ENCODE measurements at places on chromosomes 1 and 21.

- peaks cover 6% of the 10 kb centered on the region for H3K36me3 ChIP-seq
- H3K4me3 ChIP-seq: no peak overlapping the region
- DNase-seq: no peak
- H3K27me3 ChIP-seq: no peaks in the 10 kb centered on the region
- H3K27ac ChIP-seq: peak overlapping the region; percentile 34
- H3K4me1 ChIP-seq: peaks cover 5% of the 10 kb centered on the region
Observed at GRCh38 chr21:29342363-29342957, 43.7 kb downstream of the BACH1 start.

DNA sequence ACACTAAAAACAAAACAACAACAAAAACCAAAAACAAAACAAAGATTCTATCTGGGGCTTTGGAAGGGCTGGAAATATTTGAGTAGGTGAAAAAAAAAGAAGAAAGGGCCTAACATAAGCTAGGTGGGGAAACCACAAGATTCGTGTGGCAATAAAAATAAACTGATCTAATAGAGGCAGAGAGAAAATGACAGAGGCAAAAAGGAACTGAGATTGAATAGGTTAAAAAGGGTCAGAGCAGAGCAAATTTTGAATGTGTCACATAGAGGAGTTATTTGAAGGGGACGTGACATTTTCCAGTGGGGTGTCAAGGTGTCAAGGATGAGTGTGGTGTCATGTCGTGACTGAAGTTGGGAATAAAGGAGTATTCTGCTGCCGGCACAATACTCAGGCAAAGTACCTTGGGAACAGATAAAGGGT lies 65.2 kb upstream of the RALGPS2 start:
- no peak overlapping the region for H3K27ac ChIP-seq
- H3K4me1 ChIP-seq: no peaks in the 10 kb centered on the region
- DNase-seq: no peak

DNA sequence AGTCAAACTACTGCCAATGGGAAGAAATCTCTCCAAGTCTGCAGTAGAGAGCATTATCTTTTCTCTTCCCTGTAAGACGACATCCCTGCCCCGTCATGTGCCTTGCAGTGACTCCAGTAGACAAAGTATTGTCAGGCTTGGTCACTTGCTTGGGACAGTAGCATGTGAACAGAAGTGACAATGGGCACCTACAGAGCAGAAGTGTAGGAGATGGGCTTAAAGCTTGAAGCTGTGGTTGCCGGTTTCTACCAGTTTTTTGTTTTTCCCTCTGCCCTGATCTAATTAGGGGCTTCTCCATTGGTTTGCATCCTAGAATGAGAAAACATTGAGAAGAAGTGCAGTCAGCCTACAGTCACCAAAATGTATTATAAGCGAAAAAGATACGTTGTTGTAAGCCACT lies 12.7 kb downstream of the F3 start:
- H3K36me3 ChIP-seq: no peaks in the 10 kb centered on the region
- no peak overlapping the region for H3K27ac ChIP-seq
- H3K4me3 ChIP-seq: no peak overlapping the region
- DNase-seq: no peak
- no peaks in the 10 kb centered on the region for H3K27me3 ChIP-seq

GRCh38 chr1:204989266-204990058 lies 53.5 kb upstream of the CNTN2 start:
- no peaks in the 10 kb centered on the region for H3K36me3 ChIP-seq
- peaks cover 14% of the 10 kb centered on the region for H3K4me1 ChIP-seq
- H3K27ac ChIP-seq: no peak overlapping the region
- H3K27me3 ChIP-seq: no peaks in the 10 kb centered on the region
- H3K4me3 ChIP-seq: no peak overlapping the region

GRCh38 chr1:66676613-66677298 lies 75.5 kb upstream of the DYNLT5 start:
- H3K4me1 ChIP-seq: no peaks in the 10 kb centered on the region
- no peaks in the 10 kb centered on the region for H3K36me3 ChIP-seq
- H3K27me3 ChIP-seq: no peaks in the 10 kb centered on the region
- no peak overlapping the region for H3K27ac ChIP-seq

DNA sequence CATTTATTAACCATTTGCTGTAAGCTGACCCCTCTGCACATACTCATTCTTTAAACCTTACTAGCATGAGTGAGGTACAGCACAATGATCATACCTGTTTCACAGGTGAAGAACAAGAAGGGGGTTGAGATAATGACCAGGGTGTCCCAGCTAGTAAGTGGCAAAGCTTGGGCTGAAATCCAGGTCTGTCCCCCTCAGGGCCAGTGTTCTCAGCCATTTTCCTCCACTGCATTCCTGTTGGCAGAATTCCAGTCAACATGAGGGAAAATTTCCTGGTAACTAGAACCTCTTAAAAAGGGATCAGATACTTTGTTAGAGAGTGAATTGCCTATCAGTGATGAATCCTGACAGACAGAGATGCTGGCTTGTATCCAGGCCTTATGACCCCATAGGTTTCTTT lies 48.1 kb downstream of the SPATA46 start:
- no peaks in the 10 kb centered on the region for H3K4me1 ChIP-seq
- DNase-seq: no peak
- no peak overlapping the region for H3K27ac ChIP-seq
- H3K36me3 ChIP-seq: no peaks in the 10 kb centered on the region
- H3K4me3 ChIP-seq: no peak overlapping the region

GRCh38 chr1:21594935-21595897 lies 73.9 kb downstream of the RAP1GAP start:
- no peak overlapping the region for H3K27ac ChIP-seq
- no peak for DNase-seq
- H3K4me3 ChIP-seq: no peak overlapping the region
- no peaks in the 10 kb centered on the region for H3K4me1 ChIP-seq

GRCh38 chr1:111199881-111200801 lies at the start of gene DENND2D:
TSS of gene DENND2D (minus strand) at chr1:111200646. CDS start at chr1:111200459, 187 bp downstream.
- peak within 1 kb of the TSS; percentile 37 for H3K4me3 ChIP-seq
- DNase-seq: no peak
- no peaks in the 10 kb centered on the region for H3K27me3 ChIP-seq
- peaks cover 82% of the 10 kb centered on the region for H3K4me1 ChIP-seq
- H3K27ac ChIP-seq: peak within 1 kb of the TSS; percentile 86

- peak; percentile 36 for DNase-seq
- H3K4me3 ChIP-seq: peak overlapping the region; percentile 88
- H3K27ac ChIP-seq: peak overlapping the region; percentile 89
- H3K36me3 ChIP-seq: no peaks in the 10 kb centered on the region
Observed at GRCh38 chr1:21175670-21176581, 771 bp downstream of the EIF4G3 start.

GRCh38 chr1:53122201-53122885 lies 20.1 kb downstream of the SLC1A7 start:
- no peak for DNase-seq
- peaks cover 10% of the 10 kb centered on the region for H3K4me1 ChIP-seq
- no peaks in the 10 kb centered on the region for H3K27me3 ChIP-seq
- H3K36me3 ChIP-seq: no peaks in the 10 kb centered on the region

DNA sequence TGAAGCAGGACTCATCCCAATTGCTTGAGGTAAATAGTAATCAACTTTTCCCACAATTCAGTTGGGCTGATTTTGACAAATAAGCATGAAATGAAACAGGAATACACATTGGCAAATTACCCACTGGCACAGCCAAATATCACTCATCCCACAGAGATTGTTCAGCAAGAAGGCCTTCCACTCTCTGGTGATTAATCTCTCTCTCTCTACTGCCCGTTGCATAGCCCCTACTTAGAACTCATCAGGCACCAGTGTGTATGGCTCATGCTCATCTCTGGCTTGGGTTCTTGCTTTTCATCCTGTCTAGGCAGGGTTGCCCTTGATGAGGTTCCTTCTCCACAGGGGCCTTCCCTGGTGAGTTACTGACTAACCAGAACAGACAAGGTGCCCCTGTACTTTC lies 1.1 kb downstream of the BSDC1 start:
- H3K4me1 ChIP-seq: peaks cover 8% of the 10 kb centered on the region
- H3K36me3 ChIP-seq: peaks cover 20% of the 10 kb centered on the region
- DNase-seq: no peak
- no peak overlapping the region for H3K27ac ChIP-seq
- no peak overlapping the region for H3K4me3 ChIP-seq

DNA sequence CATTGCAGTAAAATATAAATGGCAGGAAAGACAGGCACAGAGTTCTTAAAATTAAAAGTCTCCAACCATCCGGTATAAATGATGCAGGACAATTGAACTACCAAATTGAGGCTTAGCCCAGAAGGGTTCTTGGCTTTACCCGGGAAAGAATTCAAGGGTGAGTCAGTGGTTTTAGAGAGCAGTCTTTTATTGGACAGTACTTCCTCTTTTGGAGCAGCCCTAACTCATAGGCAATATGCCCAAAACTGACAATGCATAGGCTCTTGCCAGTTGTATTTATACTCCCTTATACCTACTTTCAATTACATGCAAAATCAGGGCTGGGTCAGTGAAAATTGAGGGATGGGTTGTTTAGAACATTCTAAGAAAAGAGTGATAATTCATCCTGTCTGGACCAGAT lies 1628.9 kb upstream of the PRMT6 start:
- H3K27ac ChIP-seq: no peak overlapping the region
- H3K36me3 ChIP-seq: no peaks in the 10 kb centered on the region
- no peaks in the 10 kb centered on the region for H3K4me1 ChIP-seq
- no peaks in the 10 kb centered on the region for H3K27me3 ChIP-seq

- no peaks in the 10 kb centered on the region for H3K27me3 ChIP-seq
- no peak overlapping the region for H3K4me3 ChIP-seq
- no peak overlapping the region for H3K27ac ChIP-seq
- peaks cover 3% of the 10 kb centered on the region for H3K36me3 ChIP-seq
- DNase-seq: no peak
Observed at GRCh38 chr1:103527331-103527730, 1.8 kb downstream of the RNPC3 start.

GRCh38 chr1:98975810-98976209 lies 28.9 kb downstream of the PLPPR5 start:
- no peak overlapping the region for H3K4me3 ChIP-seq
- H3K36me3 ChIP-seq: no peaks in the 10 kb centered on the region
- no peaks in the 10 kb centered on the region for H3K27me3 ChIP-seq
- no peak for DNase-seq
- no peak overlapping the region for H3K27ac ChIP-seq

GRCh38 chr1:97038410-97038809 lies 316.8 kb downstream of the PTBP2 start:
- H3K36me3 ChIP-seq: no peaks in the 10 kb centered on the region
- no peaks in the 10 kb centered on the region for H3K4me1 ChIP-seq
- H3K27ac ChIP-seq: no peak overlapping the region
- H3K27me3 ChIP-seq: no peaks in the 10 kb centered on the region
- no peak overlapping the region for H3K4me3 ChIP-seq

GRCh38 chr1:76940571-76941335 lies 73.5 kb downstream of the ST6GALNAC5 start:
- H3K27me3 ChIP-seq: no peaks in the 10 kb centered on the region
- H3K4me1 ChIP-seq: no peaks in the 10 kb centered on the region
- no peak for DNase-seq
- no peaks in the 10 kb centered on the region for H3K36me3 ChIP-seq
- no peak overlapping the region for H3K4me3 ChIP-seq
- H3K27ac ChIP-seq: no peak overlapping the region

DNA sequence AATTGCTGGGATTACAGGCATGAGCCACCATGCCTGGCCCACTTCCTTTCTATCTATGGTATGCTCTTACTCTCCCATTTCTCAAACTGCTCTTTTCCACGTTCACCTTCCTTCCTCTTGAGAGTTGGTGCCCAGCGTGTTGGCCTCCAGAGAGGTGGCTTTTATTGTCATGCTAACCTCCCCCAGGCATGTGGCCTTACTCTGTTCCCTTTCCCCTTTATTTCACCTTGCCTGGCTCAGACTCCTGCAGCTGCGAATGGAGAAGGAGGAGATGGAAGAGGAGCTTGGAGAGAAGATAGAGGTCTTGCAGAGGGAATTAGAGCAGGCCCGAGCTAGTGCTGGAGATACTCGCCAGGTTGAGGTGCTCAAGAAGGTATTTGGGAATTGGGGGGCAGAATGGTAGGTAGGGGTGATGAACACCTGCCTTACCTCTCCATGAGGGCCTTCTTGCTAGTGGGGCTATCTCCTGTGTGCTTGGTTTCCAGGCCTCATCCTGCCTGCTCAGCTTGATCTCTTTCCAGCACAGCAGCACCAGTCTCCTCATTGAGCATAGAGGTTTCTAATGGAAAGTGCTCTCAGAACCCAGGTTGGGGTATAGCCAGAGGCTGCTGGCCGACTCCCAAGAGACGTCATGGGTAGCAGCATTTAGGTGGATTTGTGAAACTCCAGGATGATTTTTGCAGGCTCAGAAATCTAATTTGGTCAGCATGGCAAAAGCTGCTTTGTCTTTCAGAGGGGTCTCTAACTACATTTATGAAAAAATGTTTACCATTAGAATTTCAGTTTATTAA lies 13.2 kb upstream of the TUFT1 start:
- no peak for DNase-seq
- H3K4me1 ChIP-seq: no peaks in the 10 kb centered on the region
- H3K27me3 ChIP-seq: no peaks in the 10 kb centered on the region
- H3K4me3 ChIP-seq: no peak overlapping the region

DNA sequence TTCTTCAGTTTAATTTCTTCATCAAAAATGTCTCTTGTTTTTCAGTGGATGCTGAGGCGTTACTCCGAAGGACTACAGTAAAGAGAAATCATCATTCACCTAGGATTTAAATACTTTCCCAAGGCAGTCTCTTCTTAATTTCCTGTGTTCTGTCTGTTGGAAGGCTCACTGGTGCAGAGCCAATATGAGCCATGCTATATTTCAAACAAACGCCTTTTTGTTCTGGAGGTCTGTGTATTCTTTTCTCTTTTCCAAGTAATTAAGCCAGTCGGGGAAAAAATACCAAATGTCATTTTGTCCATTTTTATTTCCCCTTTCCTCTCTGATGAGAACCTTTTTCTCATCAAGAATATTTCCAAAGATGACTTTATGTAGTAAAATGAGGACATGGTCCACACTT lies 206.5 kb downstream of the RWDD3 start:
- H3K36me3 ChIP-seq: no peaks in the 10 kb centered on the region
- no peaks in the 10 kb centered on the region for H3K27me3 ChIP-seq
- H3K4me3 ChIP-seq: no peak overlapping the region
- DNase-seq: no peak
- no peak overlapping the region for H3K27ac ChIP-seq

DNA sequence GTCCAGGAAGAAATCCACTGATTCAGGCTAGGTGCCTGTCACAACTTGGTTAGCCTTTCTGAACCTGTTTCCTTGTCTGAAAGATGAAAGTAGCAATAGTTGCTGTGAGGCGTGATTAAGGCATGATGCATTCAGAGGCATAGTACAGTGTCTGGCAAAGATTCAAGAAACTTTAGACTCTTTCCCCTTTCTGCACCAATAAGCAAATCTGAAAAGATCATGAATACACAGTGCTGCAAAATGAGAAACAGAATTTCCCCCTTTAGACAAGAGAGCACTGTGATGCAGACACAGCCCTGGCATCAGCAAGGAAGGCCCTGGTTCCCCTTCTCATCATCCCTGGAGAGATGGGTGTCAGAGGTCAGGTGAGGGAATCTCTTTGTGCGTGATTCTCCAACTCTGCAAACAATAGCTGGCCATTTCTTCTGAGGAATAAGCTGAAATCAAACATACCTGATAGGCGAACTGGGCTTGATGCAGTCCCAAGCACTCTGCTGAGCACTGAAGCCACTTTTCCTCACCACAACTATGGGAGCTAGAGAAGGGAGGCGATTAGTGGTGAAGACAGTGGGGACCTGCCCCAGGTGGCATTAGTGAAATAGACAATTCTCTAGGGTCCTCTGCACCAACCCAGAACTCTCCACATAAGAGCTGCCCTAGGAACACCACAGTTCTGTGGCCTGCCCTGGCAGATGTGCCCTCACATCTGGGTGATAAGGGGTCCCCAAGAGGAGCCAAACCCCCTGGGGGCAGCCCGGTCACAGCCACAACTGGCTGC lies 41.7 kb downstream of the ITPKB start:
- no peaks in the 10 kb centered on the region for H3K27me3 ChIP-seq
- peaks cover 28% of the 10 kb centered on the region for H3K4me1 ChIP-seq
- peak overlapping the region; percentile 56 for H3K27ac ChIP-seq
- H3K36me3 ChIP-seq: peaks cover 72% of the 10 kb centered on the region

GRCh38 chr1:180926164-180926981 lies 13.7 kb downstream of the KIAA1614 start:
- peak overlapping the region; percentile 88 for H3K27ac ChIP-seq
- peaks cover 99% of the 10 kb centered on the region for H3K4me1 ChIP-seq
- no peaks in the 10 kb centered on the region for H3K36me3 ChIP-seq
- DNase-seq: peak; percentile 87
- H3K4me3 ChIP-seq: no peak overlapping the region

Measured in thymus (tissue), 14 donors.